Activated CD4-positive, alpha-beta T cell treated with anti-CD3 and anti-CD28 coated beads for 1 hour (primary cell): ENCODE measurements at places on chromosomes 1 and 21.

- no peak for DNase-seq
Observed at GRCh38 chr1:26767714-26768113, 20.0 kb upstream of the PIGV start.

- DNase-seq = no peak
Observed at GRCh38 chr1:77900687-77901293, 12.4 kb downstream of the NEXN start.

DNA sequence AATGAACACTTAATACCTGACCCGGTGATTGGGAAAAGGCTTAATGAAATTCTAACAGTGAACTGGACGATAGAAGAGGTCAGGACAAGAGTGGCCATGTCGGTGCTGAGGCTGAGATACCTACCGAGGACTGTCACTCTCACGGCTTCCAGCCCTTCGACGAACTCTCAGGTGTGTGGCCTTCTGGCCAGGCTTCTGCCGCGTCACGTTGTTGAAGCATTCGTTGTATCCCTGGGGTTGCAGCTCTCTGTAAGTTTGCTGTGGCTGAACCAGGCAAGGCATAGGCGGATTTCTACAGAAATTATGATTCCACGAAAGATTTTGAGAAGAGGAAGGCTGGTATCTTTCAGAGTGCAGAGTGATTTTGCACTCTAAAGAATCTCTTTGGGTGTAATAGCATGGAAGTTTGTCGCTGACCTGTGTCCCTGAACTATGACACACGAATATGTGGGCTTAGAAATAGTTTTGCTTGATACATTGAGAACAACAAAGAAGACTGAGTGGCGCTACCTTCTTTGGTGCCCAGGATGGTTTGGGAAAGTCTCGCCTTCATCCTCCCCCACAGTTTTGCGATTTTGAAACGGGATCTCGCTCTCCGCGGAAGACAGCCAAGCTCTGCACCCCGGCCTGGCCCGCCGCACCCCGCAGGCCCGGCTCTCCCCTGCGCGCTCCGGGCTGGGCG, 403 bp upstream of the EPHX4 start:
- no peak for DNase-seq

DNA sequence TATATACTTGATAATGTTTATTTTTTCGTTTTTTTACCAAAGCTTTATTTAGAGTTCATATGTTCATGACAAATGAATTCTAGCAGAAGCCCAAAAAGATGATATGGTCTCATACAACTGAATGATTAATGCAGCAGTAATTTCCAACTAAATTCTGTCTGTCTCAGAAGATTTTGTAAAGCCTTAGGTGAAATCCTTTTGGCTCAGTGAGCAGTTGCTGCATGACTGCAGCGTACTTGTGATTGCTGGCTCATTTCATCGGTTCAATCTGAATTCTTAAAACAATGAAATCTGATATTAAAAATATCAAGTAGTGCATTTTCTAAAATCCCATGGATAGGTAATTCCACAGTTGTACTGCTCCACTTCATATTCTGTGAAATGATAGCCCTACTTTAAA, 73.2 kb downstream of the AK5 start:
- no peak for DNase-seq

DNA sequence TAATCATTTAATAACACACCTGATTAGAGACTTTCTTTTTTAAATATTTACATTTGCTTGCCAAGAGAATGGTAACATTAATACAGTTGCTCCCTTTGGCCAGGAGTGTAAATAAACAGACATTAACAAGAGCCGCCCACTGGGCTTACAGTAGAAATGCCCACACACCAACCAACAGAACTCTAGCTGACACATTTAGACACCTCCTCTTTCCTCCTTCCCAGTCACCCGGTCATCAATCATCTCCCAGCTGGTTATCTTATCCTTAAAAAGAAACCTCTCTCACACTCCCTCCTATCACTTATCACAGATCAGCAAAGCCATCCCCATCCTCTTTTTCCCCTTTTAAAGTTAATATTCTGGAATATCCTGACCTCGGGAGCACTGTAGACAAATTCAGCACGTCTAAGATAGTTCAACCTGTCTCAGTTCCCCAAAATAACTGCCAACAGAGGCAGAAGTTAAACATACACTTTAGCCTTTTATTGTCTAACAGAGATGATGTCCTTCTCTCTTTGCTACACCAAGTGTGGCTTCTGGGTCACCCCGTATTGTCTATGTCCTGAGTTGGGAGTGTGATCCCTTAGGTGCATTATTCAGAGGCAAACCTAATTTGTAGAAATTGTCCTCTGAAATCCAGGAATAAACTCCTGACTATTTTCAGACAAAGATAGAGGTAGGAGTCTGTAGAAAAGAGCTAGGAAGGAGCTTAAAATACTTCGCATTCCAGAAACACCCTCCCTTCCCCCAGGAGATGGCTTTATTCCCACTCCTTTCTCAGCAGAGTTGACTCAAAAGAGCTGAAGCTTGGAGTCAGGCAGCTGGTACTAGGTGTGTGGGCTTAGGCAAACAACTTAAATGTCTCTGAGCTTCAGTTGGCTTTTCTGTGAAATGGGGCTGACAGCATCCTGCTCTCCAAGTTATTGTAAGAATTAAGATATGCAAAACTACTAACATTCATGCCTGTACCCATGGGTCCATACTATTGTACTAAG, 8.8 kb downstream of the MYCL start:
- no peak for DNase-seq

GRCh38 chr1:5475572-5475971, 516.7 kb downstream of the NPHP4 start:
- no peak for DNase-seq

- no peak for DNase-seq
Observed at GRCh38 chr1:31387612-31388011, 14.7 kb upstream of the FABP3 start.

DNA sequence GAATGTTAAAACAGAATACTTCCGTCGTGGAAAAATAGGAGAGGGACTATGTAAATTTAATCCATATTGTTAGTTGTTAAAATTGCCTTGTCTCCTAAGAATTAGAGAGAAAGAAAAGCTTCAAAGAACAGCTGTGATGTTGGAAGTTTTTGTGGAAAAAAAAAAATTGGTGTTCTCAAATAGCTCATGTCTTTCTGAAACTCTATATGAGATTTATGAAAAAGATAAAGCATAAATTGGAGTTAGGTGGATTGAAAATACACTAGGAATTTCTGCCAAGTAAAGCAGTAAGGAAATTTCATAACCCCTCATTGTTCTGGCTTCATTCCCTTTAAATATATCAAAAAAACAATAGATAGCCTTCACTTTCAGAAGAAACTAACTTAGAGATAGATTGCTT, 274.0 kb upstream of the ADAMTS5 start:
- no peak for DNase-seq

DNA sequence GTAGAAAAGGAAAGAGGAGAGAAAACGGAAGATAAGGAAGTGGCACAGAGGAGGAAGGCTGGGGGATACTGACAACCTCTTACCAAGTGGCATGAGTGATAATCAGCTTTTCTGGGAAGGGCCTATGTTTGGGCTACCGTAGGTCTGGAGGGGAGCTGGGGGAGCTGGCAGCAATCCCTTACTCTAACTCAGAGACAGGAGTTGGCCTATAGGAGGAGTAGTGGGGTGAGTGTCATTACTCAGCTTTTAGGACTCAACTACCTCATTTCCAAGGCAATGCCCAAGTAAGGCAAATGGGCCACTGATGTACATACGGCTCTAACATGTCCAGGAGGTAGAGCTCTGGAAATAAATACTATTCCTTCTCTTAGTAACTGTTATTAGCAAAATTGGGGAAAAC, 48.7 kb upstream of the DMRTA2 start:
- no peak for DNase-seq

- no peak for DNase-seq
Observed at GRCh38 chr1:4656533-4657140, 2.2 kb downstream of the AJAP1 start.

DNA sequence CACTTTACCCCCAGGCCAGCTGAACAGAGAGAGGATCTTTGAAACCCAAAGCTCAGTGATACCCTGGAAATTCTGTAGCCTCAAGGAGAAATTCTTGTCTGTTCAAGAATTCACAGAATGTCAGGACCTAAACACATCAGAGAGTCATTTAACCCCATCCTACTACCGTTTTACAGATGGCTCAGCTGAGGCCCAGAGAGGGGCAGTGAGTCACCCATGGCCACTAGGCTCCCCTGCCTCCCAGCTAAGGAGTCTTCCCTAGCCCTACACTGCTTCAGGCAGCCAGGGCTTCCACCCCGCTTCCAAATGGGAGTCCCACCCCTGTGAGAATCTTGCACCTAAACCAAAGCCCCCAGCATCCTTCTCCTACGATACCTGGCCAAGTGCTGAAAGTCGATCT, 28.3 kb downstream of the VWA5B1 start:
- no peak for DNase-seq

DNA sequence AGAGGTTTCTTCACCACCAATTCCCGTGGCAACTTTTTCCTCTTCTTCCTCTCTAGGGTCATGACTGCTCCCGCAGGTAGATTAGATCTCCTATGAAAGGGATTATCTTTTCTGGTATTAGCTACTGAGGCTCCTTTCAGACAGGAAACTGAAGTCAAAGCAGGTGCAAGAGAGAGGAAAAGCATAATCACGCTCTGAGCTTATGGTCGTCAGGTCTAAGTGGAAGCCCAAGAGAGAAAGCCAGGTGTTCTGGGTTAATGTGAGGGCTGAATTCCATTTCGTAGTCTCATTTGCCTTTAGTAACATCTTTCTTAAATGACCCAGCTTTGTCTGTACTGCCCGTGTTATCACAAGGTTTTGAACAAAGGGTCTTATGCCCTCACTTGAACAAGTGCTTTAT, 8.3 kb upstream of the MAP3K21 start:
- DNase-seq = no peak

DNA sequence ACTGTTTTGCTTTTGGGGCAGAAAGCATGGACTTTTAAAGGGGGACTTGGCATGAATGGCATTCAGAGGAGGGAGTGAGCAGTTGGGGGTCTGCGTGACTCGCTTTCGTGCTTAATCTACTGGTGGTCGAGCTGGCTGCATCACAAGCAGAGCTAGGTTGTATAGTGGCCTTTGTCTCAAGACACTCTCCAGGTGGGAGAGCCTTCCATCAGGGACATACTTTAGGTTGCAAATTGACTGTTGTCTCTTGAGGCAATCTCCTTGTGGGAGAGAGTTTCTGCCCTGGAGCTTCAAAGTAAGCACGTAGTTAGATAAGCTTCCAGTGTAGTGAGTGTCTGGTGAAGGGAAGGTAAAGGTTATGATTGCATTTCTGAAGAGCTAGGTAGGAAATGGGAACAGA, 93.9 kb downstream of the C1orf21 start:
- no peak for DNase-seq

GRCh38 chr1:231940116-231940515, 313.5 kb downstream of the DISC1 start:
- DNase-seq = no peak

GRCh38 chr1:10122926-10123325, 87.4 kb upstream of the KIF1B start:
- DNase-seq = no peak

DNA sequence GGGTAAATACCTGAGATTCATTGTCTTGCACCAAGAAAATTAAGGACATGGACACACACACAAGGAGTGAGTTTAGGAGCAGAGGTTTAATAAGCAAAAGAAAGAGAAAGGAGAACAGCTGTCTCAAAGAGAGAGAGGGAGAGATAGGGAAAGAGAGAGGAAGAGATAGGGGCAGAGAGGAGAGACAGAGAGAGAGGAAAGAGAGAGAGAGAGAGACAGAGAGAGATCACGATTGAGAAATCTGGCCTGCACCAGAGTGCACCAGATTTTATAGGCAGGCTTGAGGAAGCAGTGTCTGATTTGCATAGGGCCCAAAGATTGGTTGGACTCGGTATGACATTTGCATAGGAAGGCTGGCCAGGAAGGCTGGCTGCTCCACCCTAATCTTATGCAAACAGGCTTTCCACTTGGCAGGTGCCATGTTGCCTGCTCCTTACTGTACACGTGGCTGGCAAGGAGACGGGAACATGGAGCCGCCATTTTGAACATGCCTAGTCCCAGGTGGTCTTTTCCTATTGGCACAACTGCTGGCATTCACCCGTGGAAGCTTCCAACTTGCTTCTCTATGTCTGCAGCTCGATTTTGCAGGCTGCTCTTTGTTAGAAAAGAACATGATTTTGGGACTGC, 419.9 kb downstream of the ZP4 start:
- no peak for DNase-seq

DNA sequence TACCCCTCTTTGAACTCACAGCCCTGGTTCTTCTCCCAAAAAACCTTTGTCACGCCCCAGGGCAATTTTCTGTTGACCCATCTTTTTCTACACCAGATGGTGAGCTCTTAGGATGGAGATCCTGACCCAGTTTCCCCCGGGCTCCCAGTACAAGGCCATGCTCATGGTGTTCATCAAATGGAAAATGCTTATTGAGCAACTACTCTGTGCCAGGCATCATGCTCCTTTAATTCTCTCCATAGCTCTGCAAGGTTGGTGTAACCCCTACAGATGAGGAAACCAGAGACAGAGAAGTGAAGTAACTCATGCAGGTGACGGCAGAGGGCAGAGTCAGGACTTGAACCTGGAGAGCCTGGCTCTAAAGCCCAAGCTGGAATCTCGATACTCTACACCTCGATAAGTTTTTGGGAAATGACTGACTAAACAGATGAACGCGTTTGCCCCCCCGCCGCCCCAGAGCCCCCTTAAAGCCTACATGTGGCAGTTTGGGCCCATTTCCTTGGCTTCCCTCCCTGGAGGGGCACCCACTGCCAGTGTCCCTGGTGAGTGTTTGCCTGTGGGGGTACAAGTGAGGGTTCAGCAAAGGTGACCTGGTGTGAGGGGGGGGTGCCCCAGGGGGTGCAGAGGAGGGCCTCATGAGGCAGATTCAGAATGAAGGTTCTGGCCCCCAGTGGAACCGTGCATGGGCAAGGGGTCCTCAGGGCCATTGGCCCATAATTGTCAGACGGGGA, 30.2 kb upstream of the RUNX3 start:
- no peak for DNase-seq
